ENCODE measurements at places on chromosomes 16 and 17. TPM values are rescaled to one million over a fixed set of nuclear protein-coding genes. Genes with fewer than 3 reads are reported as not detected.
A peak's percentile ranks its signal among the peaks of the same experiment; 100 is the strongest.

The TCAP gene
- 0.40 TPM for total RNA-seq

The IRX5 gene
- total RNA-seq, result 14.6 TPM

DNA sequence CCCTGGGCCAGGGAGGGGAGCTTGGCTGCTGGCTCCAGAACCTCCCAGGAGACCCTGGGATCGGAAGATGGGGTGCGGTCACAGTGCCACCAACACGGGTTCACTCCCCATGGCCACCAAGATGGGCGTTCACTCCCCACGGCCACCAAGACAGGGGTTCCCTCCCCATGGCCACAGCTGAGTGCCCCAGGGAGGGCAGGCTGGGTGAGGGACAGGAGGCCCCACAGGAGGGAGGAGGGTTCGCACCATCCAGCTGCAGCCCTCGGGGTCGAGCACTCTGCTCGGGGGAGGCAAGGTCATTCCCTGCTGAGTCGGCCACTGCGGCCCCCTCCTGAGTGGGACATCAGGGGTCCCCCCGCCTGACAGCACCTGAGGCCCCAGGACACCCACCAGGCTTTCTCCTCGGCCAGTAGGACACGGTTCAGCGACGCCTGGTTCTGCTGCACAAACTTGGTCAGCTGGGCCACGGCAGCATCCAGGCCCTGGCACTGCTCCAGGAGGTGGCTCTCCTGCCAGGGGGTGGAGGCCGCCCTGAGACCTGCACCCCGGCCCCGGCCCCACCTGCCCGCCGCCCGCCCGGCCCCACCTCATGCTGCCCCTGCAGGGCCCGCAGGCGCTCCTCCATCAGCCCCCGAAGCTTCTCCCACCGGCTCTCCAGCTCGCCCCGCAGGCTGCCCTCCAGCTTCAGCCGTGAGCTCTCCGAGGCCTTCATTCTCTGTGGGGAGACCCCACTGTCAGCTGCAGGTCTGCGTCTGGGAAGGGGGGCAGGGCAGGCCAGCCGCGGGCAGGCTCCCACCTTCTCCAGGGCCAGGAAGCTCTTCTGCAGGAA, 5.9 kb downstream of the CCDC154 start:
- DNase-seq, result no peak

- no peak for DNase-seq
These were observed 847.7 kb upstream of the RBFOX1 start for GRCh38 chr16:6484935-6485334.

DNA sequence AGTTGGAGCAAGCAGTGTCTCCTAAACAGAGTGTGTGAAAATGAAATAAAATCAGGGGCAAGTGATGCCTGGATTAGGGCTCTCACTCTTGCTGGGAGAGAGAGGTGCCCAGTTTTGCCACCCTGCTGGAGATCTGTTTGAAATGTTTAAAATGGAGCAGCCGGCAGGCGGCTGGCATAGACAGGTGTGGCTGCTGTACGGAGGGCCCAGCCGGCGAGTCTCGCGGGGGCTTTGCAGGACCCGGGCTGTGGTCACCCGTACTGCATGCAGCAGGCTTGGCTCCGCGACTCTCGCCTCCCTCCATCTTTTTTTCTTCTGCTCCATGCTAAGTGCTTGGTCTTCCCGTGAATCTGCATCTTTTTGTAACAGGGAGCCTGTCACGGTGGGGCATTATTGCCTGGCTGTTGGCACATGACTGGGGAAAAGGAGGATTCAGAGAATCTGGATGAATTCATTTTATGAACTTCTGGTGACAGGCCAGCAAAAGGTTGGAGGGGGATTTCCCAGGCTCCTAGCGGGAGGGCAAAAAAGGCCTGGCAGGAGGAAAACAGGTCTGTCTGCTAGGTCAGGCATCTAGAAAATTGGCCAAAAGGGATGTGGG, 1.8 kb downstream of the ZNRF1 start:
- peak; percentile 6 for DNase-seq

DNA sequence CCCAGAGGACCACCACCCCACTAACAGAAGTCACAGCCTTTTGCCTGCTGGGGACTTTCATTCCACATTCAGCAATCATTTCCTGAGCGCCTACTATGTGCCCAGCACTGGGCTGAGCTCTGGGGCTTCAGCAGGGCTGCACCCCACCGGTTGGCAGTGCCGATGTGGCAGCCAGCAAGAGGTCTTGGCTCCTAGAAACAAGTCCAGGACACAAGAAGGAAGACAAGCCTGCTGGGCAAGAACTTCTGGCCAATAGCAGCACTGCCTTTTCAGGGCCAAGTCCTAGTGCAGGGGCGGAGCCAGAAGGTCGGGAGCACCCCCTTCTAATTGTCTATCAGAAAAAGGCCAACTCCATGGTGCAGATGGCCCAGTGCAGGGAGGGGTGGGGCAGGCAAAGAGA, 13.0 kb upstream of the HOXB9 start:
- no peak for DNase-seq

DNA sequence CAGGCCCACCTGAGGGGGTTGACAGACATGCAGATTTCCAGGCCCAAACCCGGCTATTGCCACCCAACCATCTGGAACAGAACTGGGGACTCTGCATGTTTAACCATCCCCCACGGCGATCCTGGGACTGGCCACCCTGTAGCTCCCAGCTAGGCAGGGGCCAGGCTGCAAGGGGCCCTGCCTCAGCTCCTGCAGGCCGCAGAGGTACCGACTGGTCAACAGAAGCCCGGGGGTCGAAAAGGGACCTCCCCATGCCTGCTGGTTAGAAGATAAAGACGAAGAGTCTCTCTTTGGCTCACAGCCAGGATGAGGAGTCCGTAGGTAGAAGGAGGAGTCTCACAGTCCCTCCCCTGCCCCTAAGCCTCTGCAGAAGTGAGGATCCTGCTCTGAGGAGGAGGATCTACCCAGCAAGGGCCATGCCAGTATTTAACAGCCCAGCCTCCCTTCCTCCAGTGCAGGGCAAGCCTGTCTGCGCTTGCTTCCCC, 223.4 kb upstream of the TNRC6C start:
- DNase-seq, result no peak

DNA sequence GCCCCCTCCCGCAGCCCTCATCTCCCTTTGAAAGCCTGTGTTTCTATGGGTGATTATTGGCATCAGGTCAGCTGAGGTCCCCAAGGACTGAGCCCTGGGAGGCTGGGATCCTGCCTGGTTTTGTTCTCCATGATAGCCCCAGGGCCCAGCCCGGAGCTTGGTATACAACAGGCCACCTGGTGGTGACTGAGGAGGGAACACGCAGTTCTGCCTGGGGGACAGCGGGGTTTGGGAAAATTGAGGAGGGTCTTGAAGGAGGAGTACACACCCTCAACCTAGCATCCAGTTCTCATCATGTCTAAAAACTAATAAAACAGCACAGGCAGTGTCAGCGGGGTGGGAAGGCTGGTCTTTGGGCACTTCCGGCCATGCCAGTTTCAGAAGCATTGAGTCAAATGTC, 335.1 kb downstream of the CPPED1 start:
- DNase-seq, result no peak

DNA sequence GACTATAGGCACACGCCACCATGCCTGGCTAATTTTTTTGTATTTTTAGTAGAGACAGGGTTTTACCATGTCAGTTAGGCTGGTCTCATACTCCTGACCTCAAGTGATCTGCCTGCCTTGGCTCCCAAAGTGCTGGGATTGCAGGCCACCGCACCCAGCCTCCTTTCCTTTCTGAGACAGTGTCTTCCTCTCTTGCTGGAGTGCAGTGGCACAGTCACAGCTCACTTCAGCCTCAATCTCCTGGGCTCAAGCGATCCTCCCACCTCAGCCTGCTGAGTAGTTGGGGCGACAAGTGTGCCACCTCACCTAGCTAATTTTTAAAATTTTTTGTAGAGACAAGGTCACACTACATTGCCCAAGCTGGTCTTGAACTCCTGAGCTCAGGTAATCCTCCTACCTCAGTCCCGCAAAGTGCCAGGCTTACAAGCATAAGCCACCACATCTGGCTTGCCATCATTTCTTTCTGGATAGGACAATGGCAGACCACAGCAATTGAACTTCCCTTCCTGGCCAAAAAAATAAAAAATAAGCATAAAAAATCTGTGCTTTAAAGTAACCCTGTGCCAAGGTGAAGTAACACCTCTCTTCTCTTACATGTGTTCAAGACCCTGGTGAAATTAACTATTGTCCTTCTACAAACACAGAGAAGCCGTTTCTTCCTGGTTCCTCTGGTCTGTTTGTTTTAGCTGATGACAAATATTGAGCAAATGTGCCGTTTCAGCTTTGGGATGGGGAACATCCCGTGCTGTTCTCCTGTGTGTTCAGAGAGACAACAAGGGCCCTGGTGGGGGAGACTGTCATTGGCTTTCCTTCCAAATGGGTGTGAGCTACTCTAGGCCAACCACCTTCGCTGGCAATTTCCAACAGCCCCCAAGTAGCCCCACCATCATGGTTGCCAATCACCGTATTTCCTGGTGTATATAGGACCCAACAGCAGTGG, 60.2 kb downstream of the EMP2 start:
- peak; percentile 38 for DNase-seq

DNA sequence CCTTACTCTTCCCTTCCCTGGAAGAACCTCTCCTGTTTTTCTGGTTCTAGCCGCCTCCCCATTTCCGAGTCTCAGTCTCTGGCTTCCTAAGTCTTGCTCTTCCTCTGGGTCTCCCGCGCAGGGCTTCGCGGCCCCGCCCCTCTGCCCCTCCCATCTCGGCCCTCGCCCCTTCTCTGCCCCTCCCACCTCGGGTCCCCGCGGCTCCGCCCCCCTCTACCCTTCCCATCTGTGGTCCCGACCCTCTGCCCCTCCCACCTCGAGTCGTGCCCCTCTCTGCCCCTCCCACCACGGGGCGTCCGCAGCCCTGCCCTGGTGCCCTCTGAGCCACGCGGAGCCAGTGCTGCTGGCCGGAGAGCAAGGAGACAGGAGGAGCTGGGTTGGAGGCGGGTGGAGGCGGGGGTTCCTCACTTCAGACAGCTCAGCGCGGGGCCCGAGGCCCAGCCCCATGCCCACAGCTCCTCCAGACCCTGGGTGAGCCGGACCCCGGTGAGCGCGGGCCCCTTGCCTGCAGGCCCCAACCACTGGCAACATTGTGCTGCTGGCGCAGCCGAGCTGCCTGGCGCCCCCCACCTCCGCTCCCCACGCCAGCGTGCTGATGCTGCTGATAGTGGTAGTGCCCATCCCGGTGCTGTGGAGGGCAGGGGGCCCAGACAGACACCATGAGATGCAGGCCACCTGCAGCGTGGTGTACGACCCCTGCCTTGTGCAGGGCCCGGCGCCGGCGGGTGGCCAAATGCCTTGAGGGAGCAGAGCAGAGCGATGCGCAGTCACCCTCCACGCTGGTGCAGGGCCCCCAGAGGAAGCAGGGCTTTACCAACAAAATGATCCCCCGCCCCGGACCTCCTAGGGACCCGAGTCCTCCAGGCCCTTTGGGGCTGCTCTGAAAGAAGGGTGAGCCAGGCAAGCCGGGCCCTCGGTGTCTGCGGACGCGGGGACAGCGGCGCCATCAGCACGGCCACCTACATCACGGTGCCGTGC, 2115.3 kb downstream of the TP53TG3F start:
- no peak for DNase-seq

- DNase-seq, result no peak
These were observed 434.7 kb upstream of the RBFOX1 start for GRCh38 chr16:6897876-6898485.

DNA sequence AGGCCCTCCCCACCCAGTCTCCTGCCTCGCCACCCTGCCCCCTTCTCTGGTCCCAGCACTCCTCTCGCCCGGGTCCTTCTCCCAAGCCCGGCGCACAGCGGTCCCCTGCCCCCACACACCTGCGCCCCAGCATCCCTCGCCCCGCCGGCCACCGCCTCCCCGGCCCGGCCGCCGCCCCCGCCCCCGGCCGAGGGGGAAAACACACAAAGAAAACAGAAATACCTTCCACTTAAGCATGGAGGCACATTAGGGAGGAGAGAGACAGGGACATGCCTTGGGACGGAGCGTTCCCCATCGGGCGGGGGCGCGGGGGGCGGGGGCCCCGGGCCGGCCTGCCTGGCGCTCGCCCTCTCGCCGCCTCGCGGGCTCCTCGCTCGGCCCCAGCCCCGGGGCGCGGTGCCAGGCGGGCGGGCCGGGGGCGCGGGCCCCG, 326 bp downstream of the SRCIN1 start:
- no peak for DNase-seq

GRCh38 chr16:30112197-30113030, 923 bp downstream of the GDPD3 start:
- peak; percentile 37 for DNase-seq

Measured in LHCN-M2 (cell line).